Karpas-422 (cell line): ENCODE measurements at places on chromosomes 7 and 10.

DNA sequence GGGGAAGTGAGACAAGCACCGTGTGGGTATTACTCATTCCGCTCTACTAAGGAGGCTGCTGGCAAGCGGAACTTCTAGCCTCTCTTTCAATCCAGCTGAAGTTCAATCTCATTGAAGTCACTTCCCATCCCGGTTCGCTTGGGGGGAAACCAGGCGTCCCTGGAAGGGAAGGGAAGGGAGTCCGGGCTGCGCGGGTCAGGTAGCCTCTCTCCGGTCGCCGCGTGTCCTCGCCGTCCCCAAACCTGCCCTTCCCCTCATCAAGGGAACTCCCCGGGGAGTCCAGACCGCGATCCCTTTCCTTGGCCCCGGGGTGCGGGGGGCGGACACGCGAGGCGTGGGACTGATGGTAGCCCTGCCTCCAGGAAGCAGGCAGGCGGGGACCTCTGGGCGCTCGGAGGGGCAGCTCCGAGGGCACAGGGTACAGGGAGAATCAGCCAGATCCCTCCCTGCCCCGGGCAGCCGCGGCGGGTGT is 598 bp upstream of the ZEB1 start:
- DNase-seq, result peak; percentile 94

DNA sequence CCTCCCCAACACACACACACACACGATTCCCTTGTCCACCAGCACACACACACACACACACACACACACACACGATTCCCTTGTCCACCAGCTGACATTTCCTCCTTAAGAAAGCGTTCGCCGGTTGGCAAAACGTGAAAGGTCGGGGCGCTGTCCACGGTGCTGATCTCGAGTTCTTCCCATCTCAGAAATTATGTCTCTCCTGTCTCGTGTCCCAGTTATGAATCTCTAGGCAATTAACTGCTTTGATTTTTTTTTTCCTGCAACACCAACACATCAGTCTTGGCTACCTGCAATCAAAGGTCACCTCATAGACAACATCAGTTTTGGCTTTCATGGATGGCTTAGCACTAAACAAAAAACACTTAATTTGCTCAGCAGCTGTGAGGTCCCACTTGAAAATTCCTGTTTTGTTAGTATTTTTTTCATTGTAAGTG is 1.9 kb downstream of the INA start:
- DNase-seq, result peak; percentile 46

GRCh38 chr10:128247576-128247975 is 121.4 kb upstream of the MKI67 start:
- DNase-seq, result no peak

GRCh38 chr10:1573334-1573969 is 163.9 kb downstream of the ADARB2 start:
- no peak for DNase-seq

DNA sequence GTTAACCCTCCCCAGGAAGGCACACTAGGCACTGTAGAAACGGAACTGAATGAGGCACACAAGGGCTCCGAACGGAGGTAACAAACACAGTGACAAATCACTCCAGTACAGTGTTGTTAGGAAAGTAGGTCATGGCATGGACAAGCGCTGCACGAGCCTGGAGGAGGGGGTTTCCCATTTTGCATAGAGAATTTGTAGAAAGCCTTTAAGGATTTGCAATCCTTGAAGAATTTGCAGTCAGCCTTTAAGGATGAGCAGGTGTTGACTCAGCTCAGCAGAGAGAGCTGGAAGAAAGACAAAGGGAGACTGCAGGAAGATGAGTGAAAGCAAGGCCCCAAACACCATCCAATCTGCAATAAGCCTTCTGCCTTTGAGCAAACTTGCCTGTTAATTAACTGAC is 51.1 kb upstream of the PPP1R3C start:
- DNase-seq, result no peak

- no peak for DNase-seq
These were observed 119.3 kb upstream of the LAMB4 start for GRCh38 chr7:108249453-108249852.

DNA sequence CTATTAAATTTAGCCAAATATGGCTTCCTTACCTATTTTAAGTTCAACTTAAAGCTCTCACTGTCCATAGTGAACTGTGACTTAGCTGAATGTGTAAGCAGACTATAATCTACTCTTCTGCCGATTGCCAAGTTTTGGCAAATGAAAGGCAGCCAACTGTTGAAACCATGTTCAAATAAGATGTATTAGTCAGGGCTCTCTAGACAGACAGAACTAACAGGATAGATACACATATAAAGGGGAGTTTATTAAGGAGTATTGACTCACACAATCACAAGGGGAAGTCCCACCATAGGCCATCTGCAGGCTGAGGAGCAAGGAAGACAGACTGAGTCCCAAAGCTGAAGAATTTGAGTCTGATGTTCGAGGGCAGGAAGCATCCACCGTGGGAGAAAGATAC is 837.7 kb upstream of the AUTS2 start:
- DNase-seq, result no peak

- no peak for DNase-seq
These were observed 100.8 kb downstream of the EBF3 start for GRCh38 chr10:129863201-129863663.

DNA sequence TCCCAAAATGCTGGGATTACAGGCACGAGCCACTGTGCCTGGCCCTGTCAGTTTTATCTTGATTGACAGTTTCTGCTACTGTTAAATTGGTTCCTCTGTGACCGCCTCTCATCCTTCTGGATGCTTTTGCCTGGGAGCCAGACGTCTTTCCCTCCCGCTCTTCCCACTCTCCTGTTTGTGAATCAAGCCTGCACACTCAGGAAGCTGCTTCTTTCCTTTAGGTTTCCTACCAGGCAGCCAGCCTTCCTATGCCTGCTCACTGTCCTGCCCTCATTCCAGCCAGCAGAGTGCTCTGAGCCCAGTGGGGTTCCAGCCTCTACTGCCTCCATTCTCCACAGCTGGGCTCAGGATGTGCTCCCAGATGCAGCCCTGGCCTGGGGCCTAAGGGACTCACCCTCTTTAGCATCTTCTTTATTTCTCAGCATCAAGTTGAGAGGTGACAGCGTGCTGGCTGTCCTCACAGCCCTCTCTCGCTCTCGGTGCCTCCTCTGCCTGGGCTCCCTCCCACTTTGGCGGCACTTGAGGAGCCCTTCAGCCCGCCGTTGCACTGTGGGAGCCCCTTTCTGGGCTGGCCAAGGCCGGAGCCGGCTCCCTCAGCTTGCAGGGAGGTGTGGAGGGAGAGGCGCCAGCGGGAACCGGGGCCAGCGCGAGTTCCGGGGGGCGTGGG is 5.1 kb downstream of the SH2D4B start:
- DNase-seq, result no peak

DNA sequence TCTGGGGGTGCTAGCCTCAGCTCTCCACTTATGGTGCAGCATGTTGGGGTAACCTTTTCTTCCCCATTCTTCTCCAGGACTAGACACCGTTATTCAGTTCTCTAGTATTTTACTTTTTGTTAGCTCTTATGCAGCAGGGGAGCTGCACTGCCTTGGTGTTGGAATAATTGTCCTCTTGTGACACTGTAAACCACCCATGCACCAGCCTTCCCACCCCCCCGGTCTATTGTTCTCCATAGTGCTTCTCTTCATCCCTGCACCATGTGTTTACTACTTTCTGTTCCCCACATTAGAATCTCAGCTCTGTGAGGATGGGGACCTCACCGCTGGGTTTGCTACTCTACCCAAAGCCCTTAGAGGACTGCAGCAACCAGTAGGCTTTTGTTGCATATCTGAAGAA is 230.7 kb downstream of the RPS24 start:
- DNase-seq, result no peak

GRCh38 chr10:67818323-67818722 is 19.7 kb downstream of the DNAJC12 start:
- no peak for DNase-seq
